ENCODE measurements at places on chromosomes 2 and 18. TPM values are rescaled to one million over a fixed set of nuclear protein-coding genes. Genes with fewer than 3 reads are reported as not detected.

The ASB1 gene
- total RNA-seq = 18.4 TPM

The HOXD13 gene
- total RNA-seq = not detected

The BCL11A gene
- total RNA-seq = 6.2 TPM

The ASB18 gene
- total RNA-seq = not detected

The PLCD4 gene
- 8.0 TPM for total RNA-seq

The ASXL3 gene
- total RNA-seq = 0.96 TPM

The DSG4 gene
- total RNA-seq = not detected

The NAT8 gene
- not detected for total RNA-seq

The CHN1 gene
- total RNA-seq = 14.7 TPM

The FOXI3 gene
- total RNA-seq = not detected

The SCYGR4 gene
- not detected for total RNA-seq

The EIF2AK2 gene
- total RNA-seq = 22.3 TPM

The ANKAR gene
- total RNA-seq = 21.1 TPM

The RPRM gene
- not detected for total RNA-seq

The PAX8 gene
- total RNA-seq = under 0.01 TPM

The ANO7 gene
- not detected for total RNA-seq

The EN1 gene
- total RNA-seq = 0.29 TPM

The KCNG2 gene
- total RNA-seq = 0.32 TPM

The VAMP5 gene
- total RNA-seq = 92.0 TPM

The ZEB2 gene
- 53.7 TPM for total RNA-seq

The PROKR1 gene
- total RNA-seq = 0.80 TPM

All from breast epithelium (tissue), 4 donors.